ENCODE measurements at places on chromosomes 6 and 20. TPM values are rescaled to one million over a fixed set of nuclear protein-coding genes. Genes with fewer than 3 reads are reported as not detected.
A peak's percentile ranks its signal among the peaks of the same experiment; 100 is the strongest.

SKIC2 gene
- 63.4 TPM for total RNA-seq

UNC93A gene
- not detected for total RNA-seq

GDAP1L1 gene
- total RNA-seq = 1.7 TPM

PMEPA1 gene
- total RNA-seq = 61.3 TPM

SOBP gene
- total RNA-seq = 1.5 TPM

FBXO9 gene
- total RNA-seq = 61.5 TPM

DNA sequence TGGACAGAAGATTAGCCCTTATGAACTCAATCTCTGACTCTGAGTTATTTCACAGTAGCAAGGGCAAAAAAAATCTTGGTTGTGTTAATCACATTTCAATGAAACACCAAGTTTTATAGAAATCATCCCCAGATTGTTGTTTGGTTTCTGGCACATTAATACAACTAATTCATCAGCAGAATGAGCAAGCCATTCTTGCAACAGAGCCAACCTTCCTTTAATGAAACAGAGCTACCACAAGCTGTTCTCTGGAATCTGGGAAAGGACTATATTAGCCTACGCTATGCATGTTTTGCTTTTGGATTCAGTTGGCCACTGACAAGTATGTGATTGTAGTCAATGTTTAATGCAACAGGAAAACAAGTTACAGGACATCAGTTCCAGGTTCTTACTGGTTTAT lies 13.8 kb upstream of the POPDC3 start:
- H3K36me3 ChIP-seq = no peaks in the 10 kb centered on the region
- no peak for DNase-seq
- H3K4me1 ChIP-seq = peaks cover 7% of the 10 kb centered on the region
- no peaks in the 10 kb centered on the region for H3K27me3 ChIP-seq
- no peak overlapping the region for H3K27ac ChIP-seq

DNA sequence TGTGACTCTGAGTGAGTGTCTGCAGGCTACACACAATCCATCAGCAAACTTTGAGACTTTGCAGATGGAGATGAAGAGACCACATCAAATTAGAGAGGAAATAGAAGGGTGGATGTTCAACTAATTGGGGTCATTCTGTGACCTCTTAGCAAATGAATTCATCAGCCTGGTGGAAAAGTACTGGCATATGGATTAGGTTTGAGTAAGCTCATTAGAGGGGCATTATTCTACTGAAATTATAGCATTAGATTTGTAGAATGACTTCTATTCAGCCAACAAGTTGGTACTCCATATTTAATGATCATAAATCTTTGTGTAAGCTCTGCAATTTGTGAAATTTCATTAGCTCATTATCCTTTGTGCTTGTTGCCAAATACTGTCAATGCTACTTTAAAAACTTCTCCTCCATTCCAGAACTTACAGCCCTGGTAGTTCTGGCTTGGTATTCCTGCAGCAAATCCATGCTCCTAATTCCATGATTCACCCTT lies 63.8 kb downstream of the ADTRP start:
- no peak overlapping the region for H3K27ac ChIP-seq
- H3K4me3 ChIP-seq = no peak overlapping the region
- no peak for DNase-seq
- H3K27me3 ChIP-seq = no peaks in the 10 kb centered on the region
- no peaks in the 10 kb centered on the region for H3K36me3 ChIP-seq

DNA sequence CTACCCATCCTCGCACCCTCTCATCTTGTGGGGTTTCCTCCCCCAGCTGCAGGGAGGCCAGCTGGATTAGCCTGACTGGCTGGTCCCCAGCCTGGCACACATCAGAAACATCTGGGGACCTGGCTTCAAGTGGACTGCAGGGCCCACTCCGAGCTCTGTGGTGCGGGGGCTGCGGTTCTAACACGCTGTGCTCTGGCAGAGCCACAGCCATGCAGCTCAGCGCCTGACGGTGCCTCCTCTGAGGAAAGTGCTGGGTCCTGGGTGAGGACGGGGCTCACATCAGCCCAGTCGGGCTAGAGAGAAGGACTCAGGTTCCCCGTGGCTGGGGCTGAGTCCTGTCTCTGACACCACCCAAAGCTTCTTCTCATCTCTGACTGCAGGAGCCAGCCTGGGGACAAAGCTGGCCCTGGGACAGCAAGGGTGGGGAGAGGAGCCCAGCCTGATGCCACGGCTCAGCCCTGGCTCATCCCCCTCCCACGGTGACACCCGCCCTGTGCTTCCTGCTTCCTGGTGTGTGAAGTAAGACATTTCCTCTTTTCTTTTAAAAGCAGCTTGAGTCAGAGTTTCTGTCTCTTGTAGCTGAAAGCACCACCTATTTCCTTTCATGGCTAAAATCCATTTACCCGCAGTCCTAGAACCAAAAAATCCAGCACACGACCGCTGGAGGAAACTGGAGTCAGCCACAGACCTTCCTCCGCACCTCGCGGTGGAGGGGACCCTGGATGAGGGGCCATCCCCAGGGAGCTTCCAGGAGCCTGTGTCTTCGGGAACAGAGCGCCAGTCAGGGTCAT lies 127.4 kb upstream of the AFDN start:
- H3K27ac ChIP-seq = peak overlapping the region; percentile 99
- H3K36me3 ChIP-seq = no peaks in the 10 kb centered on the region
- H3K27me3 ChIP-seq = peaks cover 3% of the 10 kb centered on the region
- peak overlapping the region; percentile 73 for H3K4me3 ChIP-seq
- peak; percentile 69 for DNase-seq
